Panc1 (cell line): ENCODE measurements at places on chromosomes 3 and 15. TPM values are rescaled to one million over a fixed set of nuclear protein-coding genes. Genes with fewer than 3 reads are reported as not detected.

CSPG5 gene
- 3.2 TPM for total RNA-seq

DNA sequence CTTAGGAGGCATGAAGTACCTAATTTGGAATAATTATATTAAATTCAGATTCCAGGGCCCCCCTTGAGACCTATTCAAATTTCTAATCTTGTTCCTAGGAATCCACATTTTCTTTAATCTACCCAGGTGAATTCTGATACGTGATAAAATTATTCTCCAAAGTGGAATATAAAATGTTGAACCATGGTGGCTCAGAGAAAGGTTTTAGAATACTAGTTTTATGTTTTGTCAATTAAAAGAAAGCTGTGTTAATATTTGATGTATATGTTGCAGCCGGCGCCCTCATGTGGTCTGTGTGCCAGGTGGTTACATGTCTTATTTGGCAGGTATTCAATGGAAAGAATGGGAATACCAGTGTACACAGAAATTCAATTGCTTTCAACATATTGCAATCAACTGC lies 321.8 kb downstream of the FEZF2 start:
- DNase-seq = no peak
- H3K27ac ChIP-seq = no peak overlapping the region
- no peaks in the 10 kb centered on the region for H3K4me1 ChIP-seq
- H3K27me3 ChIP-seq = no peaks in the 10 kb centered on the region
- H3K4me3 ChIP-seq = no peak overlapping the region
- H3K36me3 ChIP-seq = no peaks in the 10 kb centered on the region

TMEM158 gene
- 7.3 TPM for total RNA-seq

TGM4 gene
- 0.46 TPM for total RNA-seq

DNA sequence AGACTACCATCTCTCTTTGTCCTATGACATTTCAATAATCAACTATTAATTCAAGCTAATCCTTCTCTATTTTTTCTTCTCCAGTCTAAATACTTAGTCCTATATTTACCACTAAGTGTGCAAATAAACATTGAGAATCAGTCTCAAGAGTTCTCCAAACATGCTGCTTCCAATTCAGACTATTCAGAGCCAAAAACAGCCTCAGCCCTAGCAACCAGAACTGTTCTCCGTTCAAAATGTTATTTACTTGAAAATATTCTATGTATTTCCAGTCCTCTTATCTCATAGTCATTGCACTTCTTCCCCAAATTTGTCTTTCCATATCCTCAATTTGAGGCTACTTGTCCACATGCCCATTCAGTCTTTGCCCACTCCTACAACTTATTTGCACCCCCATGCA lies 805.5 kb downstream of the IGSF11 start:
- H3K4me1 ChIP-seq = no peaks in the 10 kb centered on the region
- no peak overlapping the region for H3K4me3 ChIP-seq
- no peak for DNase-seq
- H3K27me3 ChIP-seq = no peaks in the 10 kb centered on the region
- H3K36me3 ChIP-seq = no peaks in the 10 kb centered on the region
